Inflammatory macrophage (primary cell): ENCODE measurements at places on chromosomes 3 and 15.

DNA sequence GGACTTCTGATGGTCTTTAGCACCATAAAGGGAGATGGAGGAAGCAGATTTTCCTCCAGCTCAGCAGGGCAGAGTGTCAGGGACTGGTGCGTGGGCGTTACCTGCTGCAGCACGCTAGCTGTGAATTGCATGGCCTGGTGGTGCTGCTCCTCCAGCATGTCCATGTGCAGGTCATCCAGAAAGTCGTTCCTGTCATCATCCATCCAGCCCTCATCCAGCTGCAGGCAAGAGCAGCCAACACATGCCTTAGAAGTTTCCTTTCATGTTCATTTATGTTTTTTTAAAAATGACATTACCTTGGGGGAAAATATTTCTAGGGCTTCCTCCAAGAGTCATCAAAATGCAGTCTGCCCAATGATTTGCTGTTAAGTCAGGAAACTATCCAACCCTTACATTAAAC lies 239.2 kb downstream of the PDZRN3 start:
- no peak for DNase-seq

- DNase-seq = no peak
Observed at GRCh38 chr3:81063896-81064295, 697.5 kb downstream of the GBE1 start.

GRCh38 chr3:113783463-113783862 lies 36.6 kb downstream of the ATP6V1A start:
- peak; percentile 61 for DNase-seq

- no peak for DNase-seq
Observed at GRCh38 chr15:96411056-96412031, 80.8 kb downstream of the NR2F2 start.

GRCh38 chr15:27842526-27842925 lies 256.6 kb downstream of the OCA2 start:
- no peak for DNase-seq

DNA sequence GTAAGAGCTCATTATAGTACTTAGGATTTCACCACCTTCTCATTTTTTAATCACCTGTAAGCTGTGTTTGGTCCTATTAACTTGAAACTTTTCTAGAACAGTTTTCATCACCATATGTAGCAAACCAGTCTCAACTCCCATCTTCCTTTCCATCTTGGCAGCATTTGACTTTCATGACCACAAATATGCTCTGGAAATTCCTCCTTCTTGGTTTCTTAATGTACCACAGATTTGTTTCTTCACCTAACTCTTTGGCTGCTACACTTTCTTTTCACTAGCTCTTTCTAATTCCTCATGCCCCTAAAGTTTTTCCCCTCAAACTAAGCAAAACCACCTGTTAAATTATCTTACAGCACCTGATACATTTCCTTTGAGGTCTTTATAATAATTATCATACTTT lies 13.2 kb upstream of the NMB start:
- no peak for DNase-seq

GRCh38 chr3:49278548-49278947 lies 1.5 kb upstream of the C3orf62 start:
- DNase-seq = no peak

DNA sequence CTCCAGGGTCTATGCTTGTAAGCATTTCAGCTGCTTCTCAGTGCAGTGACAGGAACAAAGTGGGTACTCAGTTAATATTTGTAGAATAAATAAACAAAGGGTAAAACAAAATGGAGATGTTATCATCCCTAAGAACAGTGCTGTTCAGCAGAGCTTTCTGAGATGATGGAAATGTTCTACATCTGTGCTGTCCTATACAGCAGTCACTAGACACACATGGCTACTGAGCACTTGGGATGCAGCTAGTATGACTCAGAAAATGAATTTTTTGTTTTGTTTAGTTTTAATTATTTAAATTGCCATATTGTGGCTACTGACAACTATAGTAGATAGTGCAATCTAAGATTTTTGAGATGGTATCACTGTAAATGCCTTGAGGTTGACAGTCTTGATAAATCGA lies 283.8 kb upstream of the ADAMTS9 start:
- no peak for DNase-seq

DNA sequence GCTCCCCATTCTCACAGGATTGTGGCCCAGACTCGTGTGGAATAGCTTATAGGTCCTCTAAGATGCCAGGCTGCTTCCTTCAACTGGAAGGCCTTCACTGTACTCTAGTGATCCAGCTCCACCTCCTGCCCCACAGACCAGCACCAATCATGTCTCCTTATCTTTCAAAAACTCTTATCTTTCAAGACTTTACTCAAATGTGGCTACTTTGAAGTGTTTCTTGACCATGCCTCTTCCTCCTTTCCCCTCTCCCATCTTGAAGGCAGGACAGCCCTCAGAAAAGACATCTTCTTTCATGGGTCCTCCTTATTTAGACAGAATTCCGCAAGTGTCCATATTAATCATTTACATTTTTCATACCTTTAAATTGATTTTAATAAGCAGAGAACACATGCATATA lies 142.3 kb downstream of the CHST2 start:
- DNase-seq = no peak

DNA sequence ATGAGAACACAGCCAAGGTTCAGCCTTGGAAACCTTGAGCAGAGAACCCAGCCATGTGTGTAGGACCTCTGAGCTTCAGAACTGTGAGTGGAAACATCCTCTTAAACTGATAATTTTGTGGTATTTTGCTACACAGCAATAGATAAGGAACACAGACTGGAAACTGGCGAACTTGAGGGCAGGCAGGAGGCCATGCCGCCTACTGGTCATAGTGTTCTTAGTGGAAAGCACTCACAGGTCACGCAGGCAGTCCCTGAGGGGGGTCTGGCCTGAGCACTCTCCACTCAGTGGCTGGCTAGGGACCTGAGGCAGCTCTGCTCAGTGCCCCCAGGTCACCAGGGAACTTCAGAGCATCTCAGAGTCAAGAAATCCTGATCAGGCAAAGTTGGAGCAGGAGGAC lies 9.7 kb upstream of the XIRP1 start:
- DNase-seq = no peak

DNA sequence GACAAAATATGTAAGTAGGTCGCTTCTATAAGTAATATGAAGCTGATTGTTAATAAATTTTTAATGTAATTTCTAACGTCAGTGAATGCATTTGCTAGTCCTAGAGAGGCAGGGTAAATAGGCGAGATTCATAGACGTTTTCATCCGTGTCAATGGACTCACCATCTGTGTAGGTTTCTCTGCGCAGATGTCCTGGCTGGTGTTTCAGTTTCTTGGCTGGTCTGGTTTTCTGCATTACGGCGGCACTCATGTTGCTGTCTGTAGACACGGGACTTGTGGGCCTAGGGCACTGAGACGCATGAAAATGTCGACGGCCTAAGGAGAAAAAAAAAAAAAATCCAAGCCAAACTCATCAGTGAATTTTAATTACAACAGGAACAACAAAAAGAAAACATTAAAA lies 1153.3 kb downstream of the ROBO1 start:
- no peak for DNase-seq

- DNase-seq = peak; percentile 84
Observed at GRCh38 chr3:15629860-15630597, 28.5 kb downstream of the BTD start.

- no peak for DNase-seq
Observed at GRCh38 chr15:44149224-44149623, 45.8 kb downstream of the FRMD5 start.

GRCh38 chr3:138694287-138695007 lies 85.9 kb downstream of the FAIM start:
- DNase-seq = no peak

DNA sequence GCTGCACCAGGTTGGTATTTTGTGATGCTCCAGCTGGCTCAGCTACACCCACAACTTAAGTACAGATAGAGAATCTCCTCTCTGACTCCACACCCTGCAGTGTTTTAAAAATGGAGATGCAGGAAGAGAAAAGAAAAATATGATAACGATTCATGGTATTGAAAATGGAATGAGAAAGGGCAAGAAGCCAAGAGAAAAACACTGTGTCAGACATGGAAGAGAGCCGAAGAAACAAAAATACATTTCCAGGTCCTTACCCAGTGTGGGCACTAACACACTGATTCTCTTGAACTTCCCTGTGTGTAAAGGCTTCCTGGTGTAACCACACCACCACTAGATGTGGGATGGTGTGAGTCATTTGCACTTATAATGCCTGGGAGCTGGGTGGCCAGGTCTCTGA lies 93.1 kb downstream of the GMPS start:
- DNase-seq = no peak

DNA sequence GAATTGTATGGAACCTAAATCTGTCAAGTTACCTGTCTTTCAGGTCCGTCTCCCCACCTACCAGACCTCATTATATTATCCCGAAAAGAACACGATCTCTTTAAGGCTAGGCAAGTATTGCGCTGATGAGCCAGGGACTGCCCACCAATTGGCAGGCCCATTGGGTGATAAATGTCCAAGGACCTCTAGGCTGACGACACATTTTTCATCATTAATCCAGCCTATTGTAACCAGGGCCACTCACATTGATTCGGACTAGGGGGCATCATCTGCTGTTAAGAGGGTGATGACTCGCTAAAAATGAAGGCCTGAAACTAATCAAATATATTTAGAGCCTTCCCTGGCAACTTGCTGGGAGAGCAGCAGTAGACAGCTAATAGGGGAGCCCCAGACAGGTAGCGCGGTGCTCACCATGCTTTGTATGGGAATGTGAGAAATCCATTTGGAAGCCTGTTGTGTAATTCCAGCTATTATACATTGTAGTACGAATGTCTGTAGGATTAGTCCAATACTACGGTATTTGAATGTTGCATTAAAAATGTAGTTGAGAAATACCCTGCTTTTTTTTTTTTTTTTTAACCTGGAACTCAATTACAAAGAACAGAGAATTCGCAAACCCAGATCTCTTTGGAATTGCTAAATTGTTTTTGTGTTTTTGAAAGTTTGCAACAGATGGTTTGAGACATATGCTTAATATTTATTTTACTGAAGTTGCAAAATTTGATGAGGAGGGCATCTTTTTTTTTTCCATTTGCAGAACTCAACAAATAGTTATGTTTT lies 156.1 kb downstream of the ROBO2 start:
- DNase-seq = no peak

DNA sequence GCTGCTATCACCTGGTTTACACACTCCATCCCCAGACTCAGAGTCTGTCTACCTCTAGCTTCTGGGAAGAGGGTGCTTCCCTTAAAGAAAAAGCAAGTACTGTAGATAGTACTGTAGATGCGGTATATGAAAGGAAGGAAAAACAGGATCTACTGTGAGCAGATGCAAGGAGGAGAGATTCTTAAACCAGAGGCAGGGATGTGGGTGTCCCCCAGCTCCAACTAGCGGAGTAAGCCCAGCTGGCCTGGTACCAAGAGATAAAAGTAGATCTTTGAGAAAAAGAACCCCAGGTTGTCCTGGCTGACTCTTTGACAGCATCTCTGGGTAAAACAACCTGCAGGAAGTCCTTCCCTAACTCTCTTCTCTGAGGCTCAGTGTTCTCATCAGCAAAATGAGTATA lies 523.7 kb upstream of the PROK2 start:
- no peak for DNase-seq

GRCh38 chr3:151075869-151076562 lies 9.4 kb upstream of the MED12L start:
- no peak for DNase-seq

GRCh38 chr15:41377978-41378377 lies 24.3 kb downstream of the NDUFAF1 start:
- DNase-seq = no peak

GRCh38 chr3:7999384-7999783 lies 502.2 kb upstream of the LMCD1 start:
- DNase-seq = no peak

DNA sequence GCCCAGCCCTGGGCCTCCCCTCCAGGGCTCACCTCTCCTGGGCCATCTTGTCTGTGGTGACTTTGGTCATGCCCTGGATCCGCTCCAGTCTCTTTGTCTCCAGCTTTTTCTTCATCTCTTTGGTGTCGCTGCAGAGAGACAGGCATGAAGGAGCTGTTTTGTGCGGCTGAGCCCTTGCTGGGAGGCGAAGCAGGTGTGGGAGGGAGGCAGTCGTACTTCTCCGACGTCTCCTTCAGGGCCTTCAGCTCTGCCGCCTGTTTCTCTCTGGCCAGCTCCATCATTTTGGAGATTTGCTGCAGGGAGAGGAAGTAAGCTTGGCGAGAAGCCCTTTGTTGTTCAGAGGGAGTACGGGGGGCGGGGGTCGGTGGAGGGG lies 7.7 kb upstream of the ANKRD63 start:
- no peak for DNase-seq

DNA sequence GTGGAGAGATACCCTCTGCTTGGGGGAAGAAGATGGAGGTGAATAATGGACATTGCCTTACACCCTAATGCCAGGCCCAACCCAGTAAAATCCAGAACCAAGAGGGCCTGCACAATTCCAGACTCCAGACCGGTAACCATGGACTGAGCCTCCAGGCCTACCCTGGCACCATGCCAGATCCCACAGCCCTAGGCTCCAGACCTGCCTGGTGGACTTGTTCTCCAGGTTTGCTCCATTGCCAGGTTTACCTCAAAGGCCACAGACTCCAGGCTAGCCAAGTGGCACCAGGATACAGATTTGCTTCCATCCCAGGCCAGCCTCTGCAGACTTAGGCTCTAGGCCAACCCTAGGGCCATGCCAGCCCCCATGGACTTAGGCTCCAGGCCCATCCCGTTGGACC lies 14.0 kb downstream of the PLCH1 start:
- no peak for DNase-seq

- no peak for DNase-seq
Observed at GRCh38 chr15:60858511-60859070, 370.5 kb downstream of the RORA start.

- no peak for DNase-seq
Observed at GRCh38 chr3:72961752-72962151, 34.9 kb upstream of the PPP4R2 start.

GRCh38 chr15:92656089-92656488 lies 514 bp upstream of the FAM174B start:
- no peak for DNase-seq

GRCh38 chr15:68053701-68054627 lies at the start of gene PIAS1:
Gene PIAS1, plus strand, starts transcription at chr15:68054315. Its CDS starts 12 bp downstream, at chr15:68054327.
- peak; percentile 95 for DNase-seq

DNA sequence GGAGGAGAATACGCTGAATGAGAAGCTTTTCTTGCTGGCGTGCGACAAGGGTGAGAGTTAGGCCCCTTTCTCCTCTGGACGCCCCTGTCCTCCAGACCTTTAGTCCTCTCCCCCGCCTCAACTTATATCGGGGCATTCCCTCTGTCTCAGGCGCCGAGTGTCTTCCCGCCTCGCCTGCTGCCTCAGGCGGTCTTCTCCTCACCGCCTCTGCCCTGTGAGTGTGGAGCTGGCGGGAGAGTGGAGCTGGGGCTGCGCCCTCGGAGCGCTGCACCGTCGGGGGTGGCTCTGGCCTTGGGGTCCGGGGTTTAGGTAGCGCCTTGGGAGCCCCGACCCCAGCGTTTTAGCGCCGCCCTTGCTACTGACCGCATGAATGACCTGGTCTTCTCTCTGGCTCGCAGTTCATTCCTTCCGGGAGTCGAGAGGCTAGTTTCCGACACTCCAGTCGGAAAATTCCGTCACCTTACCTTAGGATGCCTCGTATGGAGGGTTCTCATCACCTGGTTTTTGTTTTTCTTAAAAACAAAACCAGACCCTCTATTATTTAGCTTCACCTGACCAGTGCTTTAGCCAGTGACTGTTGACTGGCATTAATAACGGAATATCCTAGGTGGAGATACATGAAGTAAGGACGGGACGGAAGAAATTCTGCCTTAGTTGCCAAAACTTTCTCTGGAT lies 985 bp downstream of the TRPC1 start:
- DNase-seq = no peak
